ENCODE measurements at places on chromosomes 2 and 18. TPM values are rescaled to one million over a fixed set of nuclear protein-coding genes. Genes with fewer than 3 reads are reported as not detected.
A peak's percentile ranks its signal among the peaks of the same experiment; 100 is the strongest.

ZC3H8 gene
- 14.0 TPM for total RNA-seq

ACYP2 gene
- total RNA-seq, result 60.3 TPM

OBSL1 gene
- 190 TPM for total RNA-seq

AGXT gene
- total RNA-seq, result 0.12 TPM

ERFE gene
- not detected for total RNA-seq

TRABD2A gene
- 0.62 TPM for total RNA-seq

ABCB6 gene
- total RNA-seq, result 28.2 TPM

RFX8 gene
- total RNA-seq, result not detected

ARL6IP6 gene
- 7.6 TPM for total RNA-seq

POTEC gene
- not detected for total RNA-seq

SIX2 gene
- 0.40 TPM for total RNA-seq

ETAA1 gene
- total RNA-seq, result 3.9 TPM

UGT1A7 gene
- total RNA-seq, result not detected

TCF7L1 gene
- total RNA-seq, result 7.1 TPM

- peak; percentile 82 for DNase-seq
Measured at GRCh38 chr18:13564579-13564978, 161.8 kb downstream of the FAM210A start.

GRCh38 chr2:122491011-122491410 lies 735.6 kb downstream of the TSN start:
- DNase-seq, result no peak

- DNase-seq, result no peak
Measured at GRCh38 chr2:129761569-129762021, 217.9 kb upstream of the RAB6C start.

- DNase-seq, result no peak
Measured at GRCh38 chr2:37250869-37251740, 19.6 kb downstream of the NDUFAF7 start.

DNA sequence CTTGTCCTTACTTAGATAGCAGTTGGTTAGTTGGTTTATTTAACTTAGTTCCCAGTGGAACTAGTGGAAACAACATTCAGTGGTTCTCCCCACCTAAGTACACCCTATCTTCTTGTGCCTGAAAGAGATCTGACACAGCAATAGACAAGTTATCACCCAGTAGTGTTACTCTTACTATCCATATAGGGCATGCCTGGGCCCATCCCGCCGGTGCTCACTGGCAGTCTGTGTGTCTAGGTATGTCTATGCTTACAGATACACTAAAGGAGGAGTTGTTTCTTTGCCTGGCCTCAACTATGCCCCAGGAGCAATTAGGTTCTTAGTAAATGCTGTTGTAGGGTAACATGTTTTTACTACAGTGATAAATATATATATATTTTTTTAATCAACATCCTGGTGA lies 12.0 kb upstream of the NRP2 start:
- DNase-seq, result no peak

DNA sequence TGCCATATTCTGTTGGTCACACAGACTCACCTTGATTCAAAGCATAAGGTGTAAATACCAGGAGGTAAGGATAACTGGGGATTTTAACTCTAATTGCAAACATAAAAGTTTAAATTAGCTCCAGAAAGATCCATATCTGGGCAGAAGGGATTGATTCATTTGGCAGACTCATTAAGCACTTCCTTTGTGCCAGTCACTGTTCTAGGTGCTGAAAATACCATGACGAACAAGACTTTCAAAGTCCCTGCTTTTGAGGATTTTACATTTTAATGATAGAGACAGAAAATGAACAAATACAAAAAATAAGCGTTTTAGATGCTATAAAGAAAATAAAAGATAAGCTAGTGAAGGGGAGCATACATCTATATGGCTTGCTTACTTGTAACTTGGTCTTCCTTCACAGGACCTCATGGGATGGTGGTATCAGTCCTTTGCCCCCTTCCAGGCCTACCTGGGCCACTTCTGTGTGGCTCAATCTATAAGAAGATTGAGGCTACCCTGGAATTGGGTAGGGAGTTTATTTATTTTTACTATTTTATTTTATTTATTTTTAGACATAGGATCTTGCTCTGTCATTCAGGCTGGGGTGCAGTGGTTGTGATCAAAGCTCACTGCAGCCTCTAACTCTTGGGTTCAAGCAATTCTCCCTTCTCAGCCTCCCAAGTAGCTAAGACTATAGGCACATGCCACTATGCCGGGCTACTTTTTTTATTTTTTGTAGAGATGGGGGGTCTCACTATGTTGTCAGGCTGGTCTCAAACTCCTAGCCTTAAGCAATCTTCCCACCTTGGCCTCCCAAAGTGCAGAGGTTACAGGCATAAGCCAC lies 212.8 kb downstream of the MYCN start:
- DNase-seq, result no peak

- DNase-seq, result no peak
Measured at GRCh38 chr2:106163948-106164545, 30.1 kb downstream of the UXS1 start.

- peak; percentile 61 for DNase-seq
Measured at GRCh38 chr2:42048299-42049220, 739 bp downstream of the PKDCC start.

DNA sequence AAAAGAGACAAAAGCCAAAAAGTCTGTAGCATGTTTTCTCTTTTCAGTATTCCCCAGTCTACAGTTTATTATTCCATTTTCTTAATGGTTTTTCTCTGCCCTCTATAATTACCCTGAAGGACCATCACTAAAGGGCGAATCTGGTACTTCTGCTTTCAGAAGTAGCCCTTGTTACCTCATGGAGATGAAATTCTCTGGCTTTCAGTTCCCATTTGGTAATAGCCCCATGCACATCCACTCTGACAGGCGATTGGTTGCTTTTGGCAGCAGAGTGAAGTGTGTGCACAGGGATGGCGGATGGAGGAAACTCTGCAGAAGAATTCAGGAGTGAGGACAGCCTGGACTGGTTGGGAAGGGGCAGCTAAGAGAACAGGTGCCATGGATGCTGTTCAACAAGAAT lies 66.3 kb upstream of the NABP1 start:
- no peak for DNase-seq

- DNase-seq, result no peak
Measured at GRCh38 chr2:196046123-196046917, 22.3 kb downstream of the DNAH7 start.

DNA sequence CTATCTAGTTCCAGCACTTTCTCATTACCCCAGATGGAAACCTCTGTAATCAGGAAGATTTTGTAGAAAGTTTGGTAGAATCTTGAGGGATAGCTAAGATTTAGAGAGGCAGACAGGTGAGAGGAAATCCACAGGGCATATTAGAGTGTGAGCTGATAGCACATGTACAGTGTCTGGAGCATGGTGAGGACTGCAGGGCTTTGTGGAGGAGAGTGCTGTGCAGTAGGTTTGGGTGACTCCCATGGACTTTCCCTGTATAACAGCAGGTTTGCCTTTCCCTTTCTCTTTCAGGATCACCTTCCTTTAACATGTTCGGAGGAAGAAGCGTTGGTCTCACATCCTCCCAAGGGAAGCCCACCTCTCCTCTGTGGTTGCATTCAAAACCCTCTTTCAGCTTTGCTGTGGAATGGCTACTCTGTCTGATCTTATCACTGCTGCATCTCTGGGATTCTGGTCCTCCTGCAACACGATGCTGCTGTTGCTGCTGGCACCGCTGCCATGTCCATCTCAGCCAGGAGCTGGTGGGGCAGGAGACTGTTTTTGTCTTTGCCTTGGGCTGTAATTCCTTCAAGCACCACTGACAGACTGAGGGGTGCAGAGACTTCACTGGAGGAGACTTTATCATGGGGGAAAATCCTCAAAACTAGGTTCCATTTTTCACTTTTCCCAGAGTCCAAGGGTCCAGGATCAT lies 7.8 kb upstream of the KIF5C start:
- DNase-seq, result no peak

DNA sequence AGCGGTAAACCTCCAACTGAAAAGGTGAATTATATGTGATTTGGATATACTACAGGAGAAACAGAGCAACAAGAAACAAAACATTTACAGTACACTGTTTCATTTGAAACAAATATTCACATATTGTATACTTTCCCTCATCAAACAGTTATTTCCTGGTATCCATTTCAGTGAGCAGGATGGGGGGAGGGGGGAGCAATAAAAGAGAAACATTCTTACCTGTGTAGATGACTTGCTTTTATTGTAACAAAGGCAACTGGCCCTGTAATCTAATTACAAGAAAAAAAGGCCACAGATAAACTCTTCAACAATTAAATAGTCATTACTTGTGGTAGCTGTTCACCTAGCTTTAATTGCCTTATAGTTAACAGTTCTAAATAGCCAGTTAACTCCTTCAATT lies 3.9 kb upstream of the PPP1CB start:
- no peak for DNase-seq

DNA sequence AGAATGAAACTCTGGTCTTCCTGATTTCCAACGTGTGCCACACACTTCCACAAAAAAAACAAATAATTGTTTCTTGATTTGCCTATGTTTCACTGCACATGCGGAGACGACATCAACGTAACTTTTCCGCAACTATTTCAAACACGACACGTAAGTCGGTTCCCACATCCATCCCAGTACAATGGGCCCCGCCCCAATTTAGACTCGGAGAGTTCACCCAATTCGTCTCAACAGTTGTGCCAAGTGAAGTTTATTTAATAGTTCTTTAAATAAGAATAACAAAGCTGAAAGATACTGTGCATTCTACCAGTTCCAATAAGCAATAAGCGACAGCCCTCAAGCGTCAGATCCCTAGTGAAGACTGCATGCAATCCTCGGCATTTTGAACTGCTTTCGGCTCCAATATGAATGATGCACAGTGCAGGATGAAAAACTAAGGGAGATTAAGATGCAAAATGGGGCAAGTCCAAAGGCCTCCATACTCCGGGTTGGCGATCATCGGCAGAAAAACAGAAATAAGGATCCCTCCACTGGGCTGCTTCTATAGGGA lies 664 bp downstream of the CCT4 start:
- DNase-seq, result no peak

DNA sequence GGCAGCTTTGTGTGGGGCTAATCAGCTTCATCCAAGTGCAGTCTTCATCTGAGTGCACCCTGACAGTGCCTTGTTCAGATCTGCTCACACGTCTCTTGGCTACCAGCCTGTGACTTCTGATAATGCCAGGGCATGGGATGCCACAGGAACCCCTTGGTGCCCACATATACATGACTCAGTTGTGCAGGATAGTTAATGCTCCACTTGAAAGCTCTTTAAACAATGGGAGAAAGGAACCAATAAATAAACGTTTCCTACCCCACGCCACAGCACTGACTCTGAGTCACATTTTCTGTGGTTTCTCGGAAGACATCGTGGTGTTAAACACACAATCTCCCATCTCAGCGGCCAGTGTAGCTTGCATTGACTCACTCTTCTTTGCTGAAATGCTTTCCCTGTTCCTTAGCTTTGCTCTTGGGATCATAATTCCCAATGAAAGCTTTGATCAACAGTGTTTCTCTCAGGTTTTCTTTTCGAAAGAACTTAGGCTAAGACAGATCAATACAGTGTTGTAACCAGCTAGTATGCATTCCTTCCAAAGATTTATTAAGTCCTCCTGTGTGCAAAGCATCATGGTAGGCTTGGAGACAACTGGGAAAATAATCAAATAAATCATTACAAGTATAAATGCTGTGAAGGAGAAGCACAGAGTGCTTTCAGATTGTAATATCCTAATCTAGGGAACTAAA lies 142.0 kb downstream of the COPS8 start:
- no peak for DNase-seq

GRCh38 chr18:21701621-21702020 lies 3.0 kb downstream of the ABHD3 start:
- DNase-seq, result no peak

DNA sequence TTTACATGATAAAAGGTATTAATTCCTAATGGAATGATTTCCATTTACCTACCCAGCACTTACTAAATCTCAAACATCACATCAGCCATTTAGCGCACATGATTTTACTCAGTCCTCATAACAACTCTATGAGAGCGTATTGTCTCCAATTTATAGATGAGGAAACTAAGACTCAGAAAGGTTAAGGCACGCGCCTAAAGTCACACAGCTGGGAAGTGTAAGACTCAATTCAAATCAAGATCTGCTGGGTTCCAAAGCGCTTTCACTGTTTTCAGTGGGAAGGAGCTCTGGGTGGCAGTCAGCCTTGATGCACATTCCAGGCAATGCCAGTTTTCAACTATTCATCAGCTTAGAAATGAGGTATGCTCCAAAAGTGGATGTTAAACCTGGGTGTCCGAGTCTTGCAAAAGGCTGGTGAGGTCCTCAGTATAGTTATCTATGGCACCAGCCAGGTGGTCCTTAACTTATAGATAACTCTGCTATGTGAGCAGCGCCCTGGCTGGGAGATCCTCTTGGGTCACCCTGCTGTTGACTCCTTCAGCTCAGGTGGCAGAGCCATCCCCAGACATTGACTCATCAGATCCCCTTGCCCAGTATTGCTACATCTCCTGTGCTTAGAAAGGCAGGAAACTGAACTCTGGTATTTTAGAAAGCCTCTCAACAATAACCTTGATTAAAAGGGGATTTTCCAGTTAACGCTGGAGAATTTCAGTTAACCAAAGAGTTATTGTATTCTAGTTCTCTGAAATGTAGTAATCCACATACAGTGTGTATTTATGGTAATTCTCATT lies 47.1 kb downstream of the SLC4A1AP start:
- DNase-seq, result no peak

DNA sequence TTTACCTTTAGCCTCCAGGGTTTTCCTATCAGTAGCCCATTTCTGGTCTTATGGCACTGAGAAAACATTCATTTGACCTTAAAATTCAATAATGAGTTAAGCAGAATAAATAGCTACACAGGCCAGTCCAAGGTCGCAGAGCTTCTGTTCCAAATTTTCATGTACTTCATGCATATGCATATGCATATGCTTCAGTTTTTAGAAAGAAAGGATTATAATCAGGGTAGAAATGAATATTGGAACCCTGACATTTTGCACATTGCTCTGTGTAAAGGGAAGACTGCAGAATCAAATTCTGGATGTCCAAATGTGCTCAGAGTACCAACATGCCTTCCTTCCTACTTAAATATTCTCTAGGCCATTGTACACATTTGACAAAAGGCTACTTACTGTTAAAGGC lies 104.9 kb downstream of the DPP4 start:
- DNase-seq, result no peak

DNA sequence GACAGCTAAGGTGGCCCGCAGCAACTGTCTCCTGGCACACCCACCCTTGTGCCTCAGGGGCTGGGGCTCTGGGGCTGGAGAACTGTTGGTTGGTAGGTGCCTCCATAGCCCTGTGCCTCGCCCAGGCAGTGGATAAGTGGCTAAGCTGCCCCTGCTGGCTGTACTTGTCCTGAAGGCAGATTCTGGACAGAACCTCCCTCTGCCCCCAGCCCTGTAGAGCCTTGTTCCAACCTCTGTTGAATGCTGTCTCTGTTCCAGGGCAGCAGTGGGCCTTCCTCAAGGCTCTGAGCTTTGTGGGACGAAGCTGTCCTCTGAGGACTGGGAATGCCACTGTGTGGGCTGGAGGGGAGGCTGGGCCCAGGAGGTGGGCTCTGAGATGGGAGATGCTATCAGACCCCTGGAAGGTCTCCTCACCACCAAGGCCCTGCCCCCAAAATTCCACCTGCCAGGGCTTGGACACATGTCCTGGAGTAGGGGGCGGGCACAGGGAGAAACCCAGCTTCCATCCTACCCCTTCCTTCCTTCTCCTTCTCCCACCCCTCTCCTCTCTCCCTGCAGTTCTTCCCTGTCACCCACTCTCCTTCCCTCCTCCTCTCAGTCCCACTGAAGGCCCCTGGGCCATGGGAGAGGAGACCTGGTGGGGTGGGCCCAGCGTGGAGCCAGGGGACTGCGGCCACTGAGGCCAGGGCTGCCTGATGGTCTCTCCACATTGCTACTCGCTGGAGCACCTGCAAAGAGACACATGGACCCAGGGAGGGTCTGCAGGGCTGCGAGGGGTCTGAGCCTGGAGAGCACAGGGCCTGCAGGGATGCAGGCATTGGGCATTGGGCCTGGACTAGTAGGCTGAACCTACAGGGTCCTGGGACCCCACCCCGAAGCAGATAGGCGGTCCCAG lies 1.7 kb upstream of the PDCD1 start:
- peak; percentile 52 for DNase-seq

Measured in left ventricle myocardium superior (tissue), 1 donor.